ENCODE measurements at places on chromosomes 4 and X.

GRCh38 chr4:177041356-177041755 lies 248.6 kb upstream of the VEGFC start:
- DNase-seq = no peak

- DNase-seq = no peak
Measured at GRCh38 chr4:29009908-29010307, 1710.3 kb upstream of the PCDH7 start.

DNA sequence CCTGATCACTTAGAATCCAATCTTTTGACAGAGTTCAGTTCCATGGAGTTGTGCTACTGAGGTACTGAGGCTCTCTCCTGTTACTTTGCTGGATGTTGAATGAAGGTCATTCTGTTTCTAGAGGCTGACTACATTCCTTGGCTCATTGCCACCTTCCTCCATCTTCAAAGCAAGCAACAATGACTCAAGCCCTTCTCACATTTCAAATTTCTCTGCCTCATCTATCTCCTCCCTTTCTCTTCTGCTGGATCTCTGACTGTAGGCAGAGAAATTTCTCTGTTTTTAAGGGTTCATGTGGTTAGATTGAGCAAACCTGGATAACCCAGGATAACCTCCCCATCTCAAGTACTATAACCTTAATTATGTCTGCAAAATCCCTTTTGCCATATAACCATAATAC lies 775.4 kb downstream of the STPG2 start:
- DNase-seq = no peak

DNA sequence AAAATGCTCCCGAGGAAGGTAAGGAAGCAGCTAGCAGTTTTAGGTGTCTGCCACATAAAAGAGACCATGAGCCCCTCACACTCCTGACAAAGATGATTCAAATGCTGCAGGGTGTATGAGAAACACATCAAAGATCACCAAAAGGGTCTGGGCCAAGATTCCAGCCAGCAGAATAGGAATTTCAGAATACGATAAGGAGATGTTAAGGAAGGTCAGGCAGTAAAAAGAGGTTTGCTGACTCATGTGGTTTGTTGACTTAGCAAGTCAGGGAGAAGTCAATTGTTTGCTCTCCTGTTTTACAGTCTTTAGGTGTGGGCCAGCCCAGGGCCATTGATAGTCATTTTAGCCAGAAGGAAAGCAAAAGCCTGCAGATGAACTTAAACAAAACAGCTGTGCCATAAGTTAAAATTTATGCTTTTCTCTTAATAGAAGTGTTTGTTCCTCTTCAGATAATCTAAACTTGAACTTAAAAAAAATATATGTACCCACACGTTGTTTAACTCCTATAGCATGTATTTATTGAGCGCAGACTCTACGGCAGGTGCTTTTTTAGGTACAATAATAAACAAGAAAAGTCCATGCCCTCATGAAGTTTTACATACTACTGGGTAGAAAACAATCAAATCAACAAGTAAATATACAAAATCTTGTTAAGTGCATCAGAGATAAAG lies 115.6 kb downstream of the CAMK2D start:
- no peak for DNase-seq

DNA sequence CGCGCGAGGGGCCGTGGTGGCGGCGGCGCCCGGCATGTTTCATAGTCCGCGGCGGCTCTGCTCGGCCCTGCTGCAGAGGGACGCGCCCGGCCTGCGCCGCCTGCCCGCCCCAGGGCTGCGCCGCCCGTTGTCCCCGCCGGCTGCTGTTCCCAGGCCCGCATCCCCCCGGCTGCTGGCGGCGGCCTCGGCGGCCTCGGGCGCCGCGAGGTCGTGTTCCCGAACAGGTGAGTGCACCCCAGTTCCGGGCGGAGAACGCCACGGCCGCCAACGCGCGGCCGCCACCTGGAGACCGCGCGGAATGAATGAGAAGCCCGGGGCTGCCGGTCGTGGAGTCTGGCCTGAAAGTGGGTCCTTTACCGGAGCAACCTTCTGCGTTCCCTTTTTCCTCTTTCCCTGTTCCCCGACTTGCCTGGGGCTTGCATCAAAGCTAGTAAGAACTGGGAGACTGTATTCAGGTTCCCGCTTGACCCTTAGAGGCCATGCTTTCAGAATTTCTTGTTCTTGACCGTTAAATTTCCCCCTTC lies 429 bp downstream of the NOCT start:
- DNase-seq = peak; percentile 93

- no peak for DNase-seq
Measured at GRCh38 chrX:47146936-47147859, 2.2 kb downstream of the RBM10 start.

DNA sequence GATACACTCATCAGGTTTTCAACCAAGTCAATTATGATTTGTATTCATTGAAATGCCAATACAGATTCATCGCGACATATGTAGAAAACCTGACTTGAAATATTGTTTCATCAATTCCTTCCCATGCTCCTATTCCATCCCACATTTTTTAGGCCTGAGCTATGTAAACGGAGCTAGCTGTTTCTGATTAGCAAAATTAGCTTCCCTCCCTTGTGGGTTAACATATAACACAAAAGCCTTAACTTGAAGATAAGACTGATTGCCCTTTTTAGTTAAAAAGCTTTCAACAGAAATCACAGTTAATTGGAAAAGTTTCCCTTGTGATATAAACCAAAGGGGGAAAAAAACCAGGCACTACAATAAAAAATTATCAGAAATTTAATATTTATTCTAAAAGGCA lies 32.8 kb upstream of the DCLK2 start:
- no peak for DNase-seq

- DNase-seq = no peak
Measured at GRCh38 chr4:165410214-165410613, 31.4 kb downstream of the CPE start.

DNA sequence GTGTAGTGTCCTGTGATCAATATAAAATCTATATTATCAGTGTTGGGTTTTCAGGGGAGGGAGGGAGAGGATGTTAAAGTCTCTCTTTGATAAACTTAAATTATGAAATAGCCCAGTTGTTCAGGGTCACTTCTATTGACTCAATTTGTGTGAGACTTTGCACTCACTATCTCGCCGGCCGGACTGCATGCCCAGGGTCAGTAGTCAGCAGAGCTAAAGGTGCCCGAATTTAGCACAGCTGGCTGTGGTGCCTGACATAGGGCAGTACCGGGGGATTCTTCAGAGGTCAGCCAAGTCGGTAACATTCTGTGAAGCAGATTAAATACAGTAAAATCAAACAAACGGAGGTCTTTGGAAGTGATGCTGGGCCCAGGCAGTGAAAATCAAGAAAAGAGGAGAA lies 19.2 kb downstream of the GABRQ start:
- DNase-seq = no peak

DNA sequence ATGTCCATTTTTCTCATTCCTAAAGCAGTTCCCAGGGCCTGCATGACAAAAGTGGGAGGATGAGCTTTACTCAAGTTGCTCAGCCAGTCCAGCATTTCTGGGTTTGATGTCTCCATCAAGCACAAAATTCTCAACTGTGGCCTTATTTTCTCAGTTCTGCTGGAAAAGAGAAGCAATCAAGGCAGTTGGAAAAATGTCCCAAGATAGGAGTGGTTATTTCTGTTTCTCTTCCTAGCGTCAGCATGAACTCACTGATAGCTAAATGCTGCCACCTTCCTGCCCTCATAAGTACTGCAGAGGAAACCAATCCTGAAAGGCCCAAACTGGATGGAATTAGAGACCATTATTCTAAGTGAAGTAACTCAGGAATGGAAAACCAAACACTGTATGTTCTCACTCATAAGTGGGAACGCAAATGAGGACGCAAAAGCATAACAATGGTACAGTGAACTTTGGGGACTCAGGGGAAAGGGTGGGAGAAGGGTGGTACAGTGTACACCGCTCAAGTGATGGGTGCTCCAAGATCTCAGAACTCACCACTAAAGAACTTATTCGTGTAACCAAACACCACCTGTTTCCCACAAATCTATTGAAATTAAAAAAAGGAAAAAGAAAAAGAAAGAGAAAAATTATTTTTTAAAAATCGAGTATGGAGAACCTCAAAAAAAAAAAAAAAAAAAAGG lies 29.6 kb downstream of the ADH7 start:
- peak; percentile 38 for DNase-seq

GRCh38 chr4:146343199-146343598 lies 128.9 kb downstream of the REELD1 start:
- no peak for DNase-seq

Measured in right kidney (tissue), 9 donors.